Hematopoietic multipotent progenitor cell treated with erythropoietin and hydrocortisone succinate and interleukin-3 and kit ligand, for 17 days (in vitro differentiated cells): ENCODE measurements at places on chromosomes 2 and 18.

DNA sequence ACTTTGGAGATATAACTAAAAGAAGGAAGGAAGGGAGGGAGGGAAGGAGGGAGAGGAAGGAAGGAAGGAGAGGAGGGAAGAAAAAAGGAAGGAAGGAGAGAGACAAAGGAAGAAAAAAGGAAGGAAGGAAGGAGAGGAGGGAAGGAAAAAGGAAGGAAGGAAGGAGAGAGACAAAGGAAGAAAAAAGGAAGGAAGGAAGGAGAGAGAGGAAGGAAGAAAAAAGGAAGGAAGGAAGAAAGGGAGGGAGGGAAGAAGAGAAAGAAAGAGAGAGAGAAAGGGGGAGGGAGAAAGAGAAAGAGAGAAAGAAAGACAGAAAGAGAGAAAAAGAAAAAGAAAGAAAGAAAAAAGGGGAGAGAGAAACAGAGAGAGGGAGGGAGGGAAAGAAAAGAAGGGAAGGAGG, 147.4 kb downstream of the MYT1L start:
- no peak for DNase-seq

DNA sequence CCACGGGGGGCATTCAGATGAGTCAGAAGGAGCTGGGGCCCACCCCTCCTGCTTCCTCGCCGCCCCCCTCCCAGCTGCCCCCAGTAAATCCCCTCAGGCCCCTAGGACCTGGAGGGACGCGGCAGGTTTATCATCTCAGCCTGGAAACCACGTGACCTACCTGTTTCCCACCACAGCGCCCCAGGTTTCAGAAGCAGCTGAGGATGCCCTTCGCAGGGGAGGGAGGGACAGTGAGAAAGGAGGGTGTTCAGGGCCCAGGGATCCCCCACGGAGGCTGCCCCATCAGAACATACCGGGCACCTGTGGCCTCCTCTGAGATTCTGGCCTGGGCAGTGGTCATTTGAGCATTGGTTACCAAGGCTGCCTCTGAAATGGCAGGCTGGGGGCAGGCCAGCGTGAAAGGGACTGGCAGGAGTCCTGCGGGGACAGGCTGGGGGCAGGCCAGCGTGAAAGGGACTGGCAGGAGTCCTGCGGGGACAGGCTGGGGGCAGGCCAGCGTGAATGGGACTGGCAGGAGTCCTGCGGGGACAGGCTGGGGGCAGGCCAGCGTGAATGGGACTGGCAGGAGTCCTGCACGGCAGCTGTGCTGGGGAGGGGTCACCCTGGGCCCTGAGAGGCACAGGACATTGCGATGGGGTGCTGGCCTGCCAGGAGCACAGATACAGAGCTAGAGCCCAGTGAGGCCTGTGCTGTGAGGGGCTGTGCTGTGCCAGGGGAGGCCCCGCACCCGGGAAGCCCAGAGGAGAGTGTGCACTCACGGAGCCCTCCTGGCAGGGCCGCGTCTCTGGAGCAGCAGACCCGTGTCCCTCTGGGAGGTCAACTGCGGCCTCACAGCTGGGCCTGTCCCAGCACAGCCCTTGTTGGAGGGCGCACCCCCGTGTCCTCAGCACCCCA, 1.6 kb downstream of the NEU4 start:
- no peak for DNase-seq

DNA sequence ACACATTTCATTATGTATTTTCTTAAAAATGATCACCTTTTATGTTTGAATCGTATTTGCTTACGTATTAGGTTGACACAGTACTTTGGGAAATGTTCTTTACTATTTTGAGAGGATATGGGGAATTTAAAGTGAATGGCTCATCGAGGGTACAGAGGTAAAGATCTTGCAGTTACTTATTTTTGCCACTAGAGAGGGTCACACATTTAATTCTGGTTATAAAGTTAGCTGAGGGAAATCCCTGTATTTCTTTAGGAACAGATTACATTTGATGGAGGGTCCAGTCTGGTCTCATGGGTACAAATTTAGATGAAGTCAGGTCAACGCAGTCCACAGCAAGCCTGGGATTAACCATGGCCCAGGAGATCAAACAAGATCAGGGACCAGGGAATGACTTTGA, 24.5 kb downstream of the DYNC2LI1 start:
- DNase-seq = no peak

DNA sequence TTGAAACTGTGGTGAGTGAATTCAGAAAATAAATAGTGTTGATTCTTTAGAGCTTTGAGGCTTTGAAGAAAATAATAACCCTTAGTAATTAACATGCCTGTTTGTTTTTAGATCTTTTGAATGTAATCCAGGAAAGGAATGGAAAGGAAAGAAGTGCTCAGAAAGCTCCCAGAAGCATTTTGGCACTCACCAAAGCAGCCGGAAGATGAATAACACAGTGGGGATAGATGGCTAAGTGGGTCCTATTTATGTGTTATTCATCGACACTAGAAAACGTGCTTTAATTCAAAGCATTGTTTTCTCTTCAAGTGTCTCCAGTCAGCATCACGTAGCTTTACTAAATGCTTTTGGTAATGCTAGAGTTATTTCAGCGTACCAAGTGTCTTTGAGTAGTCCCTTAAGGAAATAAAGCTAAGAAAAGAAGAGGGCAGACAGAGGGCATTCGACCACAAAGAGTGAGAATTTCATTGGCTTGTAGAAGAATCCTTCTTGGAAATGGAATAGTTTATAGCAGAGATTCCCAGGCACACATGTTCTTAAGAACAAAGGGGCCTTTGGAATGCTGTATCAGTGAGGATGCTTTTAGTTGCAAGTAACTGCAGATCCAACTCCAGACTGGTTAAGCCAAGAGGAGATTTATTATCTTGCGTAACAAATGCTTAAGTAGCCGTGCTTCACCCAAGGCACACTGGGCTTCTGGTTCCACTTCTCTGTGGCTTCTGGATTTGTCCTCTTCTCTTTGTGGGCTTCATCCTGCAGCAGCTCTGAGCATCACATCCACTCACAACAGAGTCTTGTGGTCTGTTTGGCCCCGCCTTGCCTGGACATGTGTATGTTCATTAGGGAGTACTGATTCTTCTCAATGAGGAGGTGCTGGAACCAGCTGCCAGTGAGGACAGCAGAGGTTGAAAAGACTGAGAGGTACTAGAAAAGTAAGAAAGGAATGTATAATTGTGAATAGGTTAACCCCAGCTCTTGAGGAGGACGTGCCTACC, 63.6 kb upstream of the LTBP1 start:
- no peak for DNase-seq

- no peak for DNase-seq
Measured at GRCh38 chr2:237156857-237157779, 71.4 kb downstream of the COPS8 start.
